ENCODE measurements at places on chromosomes 4 and X.

DNA sequence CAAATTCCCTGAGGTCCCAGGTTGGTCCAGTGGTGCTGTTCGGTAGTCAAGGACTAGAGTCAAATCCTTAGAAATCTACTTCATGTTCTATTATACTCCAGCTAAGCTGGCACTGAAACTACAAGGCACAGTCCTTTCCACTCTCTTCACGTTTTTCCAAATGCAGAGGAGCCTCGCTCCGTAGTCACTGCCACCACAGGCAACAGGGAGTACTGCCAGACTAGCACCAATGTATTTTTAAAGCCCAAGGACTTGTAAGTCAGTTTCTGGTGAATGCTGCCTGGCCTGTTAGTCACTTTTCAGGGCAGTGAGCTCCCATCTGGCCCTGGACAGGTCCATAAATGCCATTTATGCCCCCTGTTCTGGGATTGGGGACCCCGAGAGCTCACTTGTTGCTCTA lies 323.5 kb downstream of the FAM47A start:
- no peak for DNase-seq

DNA sequence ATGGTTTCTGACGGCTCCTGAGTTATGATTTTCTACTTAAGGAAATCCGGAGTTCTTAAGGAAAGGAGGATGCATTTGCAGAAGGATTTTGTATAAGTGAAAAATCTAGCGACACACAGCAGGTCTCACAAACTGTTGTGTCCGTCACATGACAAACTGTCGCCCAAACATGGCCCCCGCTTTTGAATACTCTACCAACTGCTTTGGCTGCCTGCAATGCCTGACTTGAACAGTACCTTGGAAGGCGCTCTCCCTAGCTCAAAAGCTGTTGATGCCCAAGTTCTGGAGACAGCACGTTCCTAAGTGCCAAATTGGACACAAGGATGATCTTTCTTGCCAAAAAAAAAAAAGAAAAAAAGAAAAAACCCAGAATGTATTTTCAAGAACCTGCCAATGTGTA lies 103.2 kb downstream of the ENPP6 start:
- DNase-seq: no peak

- DNase-seq: no peak
Observed at GRCh38 chrX:140480765-140481164, 24.1 kb downstream of the SOX3 start.

DNA sequence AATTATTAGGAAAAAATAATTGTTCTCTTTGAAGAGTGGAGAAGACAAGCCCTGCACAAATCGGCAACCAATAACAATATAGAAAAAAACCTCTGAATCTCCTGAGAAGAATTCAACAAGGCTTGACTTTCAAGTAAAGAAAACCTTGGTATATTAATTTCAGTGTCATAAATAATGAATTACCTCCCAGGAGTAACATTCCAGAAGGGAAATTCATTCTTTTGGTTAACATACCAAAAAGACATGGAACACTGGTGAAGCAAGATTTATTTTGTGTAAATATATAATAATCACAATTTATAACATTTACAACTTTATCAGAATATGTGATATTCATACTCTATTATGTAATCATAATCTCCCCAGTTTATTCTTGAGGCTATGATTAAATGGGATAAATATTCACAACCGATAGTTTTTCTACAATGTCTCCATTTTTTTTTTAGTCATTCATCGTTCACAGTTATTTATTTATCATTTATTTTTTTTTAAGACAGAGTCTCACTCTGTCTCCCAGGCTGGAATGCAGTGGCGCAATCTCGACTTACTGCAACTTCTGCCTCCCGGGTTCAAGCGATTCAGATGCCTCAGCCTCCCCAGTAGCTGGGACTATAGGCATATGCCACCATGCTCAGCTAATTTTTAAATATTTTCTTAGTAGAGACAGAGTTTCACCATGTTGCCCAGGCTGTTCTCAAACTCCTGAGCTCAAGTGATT lies 53.0 kb upstream of the RPS6KA6 start:
- no peak for DNase-seq

DNA sequence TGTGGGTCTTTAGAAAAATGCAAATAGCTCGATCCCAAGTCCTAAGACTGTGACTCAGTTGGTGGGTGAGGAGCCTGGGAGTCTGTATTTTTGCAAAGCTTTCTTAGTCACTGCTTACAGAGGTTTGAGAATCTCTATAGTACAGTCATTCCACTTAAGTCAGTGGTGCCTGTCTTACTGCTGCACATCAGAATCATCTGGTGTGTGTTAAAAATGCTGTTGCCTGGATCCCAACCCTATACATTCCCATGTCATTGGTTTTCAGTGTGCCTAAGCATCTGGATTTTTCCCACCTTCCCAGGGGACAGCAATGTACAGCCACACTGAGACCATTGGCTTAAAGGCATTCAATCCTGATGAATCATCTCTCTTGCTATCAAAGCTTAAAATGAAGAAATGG lies 21.0 kb upstream of the GEMIN8 start:
- DNase-seq: no peak

GRCh38 chr4:5973033-5973432 lies 45.2 kb downstream of the C4orf50 start:
- no peak for DNase-seq
